ENCODE measurements at places on chromosomes 11 and 22.
A peak's percentile ranks its signal among the peaks of the same experiment; 100 is the strongest.

GRCh38 chr11:15871904-15872626 lies 484.3 kb downstream of the SOX6 start:
- DNase-seq: no peak

- peak; percentile 61 for DNase-seq
Observed at GRCh38 chr11:84384731-84385130, 1098.6 kb upstream of the CCDC90B start.

GRCh38 chr11:48055292-48056132 lies 75.2 kb downstream of the PTPRJ start:
- peak; percentile 24 for DNase-seq

GRCh38 chr11:45607995-45608394 lies 57.4 kb downstream of the CHST1 start:
- DNase-seq: no peak

- DNase-seq: peak; percentile 43
Observed at GRCh38 chr11:71433648-71434450, 14.3 kb downstream of the DHCR7 start.

DNA sequence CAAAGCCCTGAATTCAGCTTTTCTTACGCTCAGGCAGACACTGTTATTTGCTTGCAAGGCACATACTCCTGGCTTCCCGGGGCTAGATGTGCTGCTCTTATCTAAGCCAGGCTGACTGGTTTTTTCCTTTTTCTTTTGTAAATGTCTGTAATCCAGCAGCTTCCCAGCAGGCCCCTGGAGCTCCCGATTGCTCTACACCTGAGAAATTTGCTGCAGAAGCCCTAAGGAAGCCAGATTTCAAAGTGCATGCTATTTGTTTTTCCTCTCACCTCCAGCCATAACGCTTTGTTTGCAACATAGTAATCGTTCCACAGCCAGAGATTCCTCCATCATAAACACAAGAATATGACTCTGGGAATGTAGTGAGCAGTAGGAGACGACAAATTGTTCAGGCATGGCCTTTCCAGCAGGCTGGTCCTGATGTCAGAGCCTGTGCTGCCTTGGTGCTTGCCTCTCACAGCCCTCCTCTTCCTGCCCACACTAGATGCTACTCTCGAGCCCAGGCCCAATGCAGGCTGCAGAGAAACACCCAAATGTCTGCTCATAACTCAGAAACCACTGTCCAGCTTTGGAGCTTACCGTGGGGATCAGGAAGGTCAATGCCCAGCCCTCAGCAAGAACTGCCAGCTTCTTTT lies 54.7 kb upstream of the SLC6A5 start:
- DNase-seq: no peak

DNA sequence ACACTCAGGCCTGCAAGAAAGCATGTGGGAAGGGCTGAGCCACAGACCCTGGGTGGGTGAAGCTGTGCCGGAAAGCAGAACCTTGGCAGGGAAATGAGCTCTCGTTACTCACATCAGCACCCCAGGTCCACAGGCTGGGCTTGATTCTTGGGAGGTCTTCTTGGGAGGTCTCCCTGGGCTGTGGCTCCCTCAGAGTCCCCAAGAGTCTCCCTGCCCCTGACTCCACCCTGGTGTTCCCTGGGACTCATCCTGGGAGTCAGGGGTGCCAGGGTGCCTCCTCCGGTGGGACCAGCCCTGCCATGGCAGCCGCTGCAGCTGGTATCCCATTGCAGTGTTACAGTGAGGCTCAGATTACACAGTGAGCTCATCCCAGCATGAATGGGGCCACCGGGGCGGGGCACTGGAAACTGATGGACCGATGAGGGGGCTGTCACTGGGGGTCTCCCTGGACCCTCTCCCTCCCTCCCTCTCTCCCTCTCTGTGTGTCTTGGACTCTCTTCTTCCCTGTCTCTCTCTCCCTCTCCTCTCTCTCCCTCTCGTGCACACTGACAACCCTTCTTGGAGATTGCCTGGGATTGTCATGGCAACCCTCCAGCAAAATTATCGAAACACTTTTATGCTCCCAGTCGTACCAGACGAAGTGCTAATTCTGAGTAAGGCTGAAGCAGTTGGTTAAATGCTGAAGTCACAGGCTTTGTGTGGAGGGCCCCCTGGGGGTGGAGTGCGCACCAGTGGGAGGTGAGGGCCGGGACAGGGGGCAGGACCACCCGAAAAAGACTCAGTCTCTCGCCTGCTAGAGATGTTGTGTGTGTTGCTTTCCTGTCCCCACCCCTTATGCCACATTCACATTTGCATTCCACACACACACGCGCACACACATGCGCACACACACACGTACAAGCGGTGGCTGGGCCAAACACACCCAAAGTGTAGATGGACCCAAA lies 8.6 kb upstream of the C11orf96 start:
- no peak for DNase-seq

DNA sequence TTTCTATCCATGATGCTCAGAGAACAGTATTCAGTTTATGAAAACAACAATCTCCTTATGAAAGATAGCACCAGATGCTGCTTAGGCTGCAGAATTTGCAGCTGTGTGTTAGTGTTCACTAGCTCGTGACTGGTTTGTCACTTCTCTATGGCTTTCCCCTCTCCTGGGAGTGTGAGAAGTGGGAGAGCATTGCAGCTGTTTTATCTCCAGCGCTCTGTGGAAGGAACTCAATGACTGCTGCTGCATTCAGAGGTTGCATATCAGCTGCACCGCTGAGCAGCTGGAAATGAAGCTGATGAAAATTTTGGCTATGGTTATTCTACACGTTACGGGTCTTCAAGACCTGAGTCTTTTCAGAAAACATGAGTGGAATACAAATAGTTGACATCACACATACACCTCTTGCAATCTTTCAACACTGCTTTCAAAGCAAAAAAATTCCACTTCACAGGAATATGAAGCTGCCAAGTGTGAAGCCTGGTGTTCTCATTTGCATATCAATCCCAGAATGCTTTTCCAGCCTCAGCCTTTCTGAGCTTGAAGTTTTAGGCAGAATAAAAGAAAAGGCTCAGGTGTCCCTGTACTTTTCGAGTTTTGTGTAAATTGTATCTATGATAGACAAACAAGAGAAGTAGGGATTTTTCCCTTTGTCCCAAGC lies 149.3 kb upstream of the DDI1 start:
- no peak for DNase-seq

GRCh38 chr22:28910569-28911303 lies 27.4 kb downstream of the ZNRF3 start:
- DNase-seq: no peak

- peak; percentile 93 for DNase-seq
Observed at GRCh38 chr11:1307163-1307870, 2.1 kb downstream of the TOLLIP start.

DNA sequence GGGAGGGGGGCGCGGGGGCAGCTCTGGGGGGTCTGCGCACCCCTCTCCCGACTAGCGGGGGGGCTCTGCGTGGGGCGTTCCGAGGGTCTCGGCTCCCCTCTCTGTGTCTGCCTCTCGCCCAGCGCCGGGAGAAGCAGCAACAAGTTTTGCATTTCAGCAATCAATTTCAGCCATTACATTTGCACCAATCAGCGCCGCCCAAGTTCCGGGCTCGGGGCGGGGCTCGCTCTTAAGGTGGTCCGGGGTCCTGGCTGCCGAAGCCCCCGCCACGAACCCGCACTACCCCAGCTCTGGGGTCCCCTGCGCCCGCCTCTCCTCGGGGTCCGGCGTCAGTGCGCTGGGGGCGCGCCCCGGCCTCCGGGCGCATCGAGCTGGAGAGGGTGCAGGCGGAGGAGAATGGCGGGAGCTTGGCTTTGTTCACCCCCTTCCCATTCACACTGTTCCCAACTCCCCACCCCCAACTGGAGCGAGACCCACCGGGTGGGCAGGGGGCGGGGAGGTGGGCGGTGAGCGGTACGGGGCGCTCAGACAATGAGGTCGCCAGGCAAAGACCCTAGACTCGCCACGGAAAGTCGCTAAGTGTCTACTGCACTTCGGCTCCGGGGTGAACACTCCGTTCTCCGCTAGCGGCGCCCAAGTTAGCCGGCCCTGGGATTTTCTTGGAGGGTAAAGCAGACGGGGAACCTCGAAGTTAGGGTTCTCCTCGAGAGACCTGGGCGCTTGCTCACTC lies at the start of gene MN1:
Gene MN1, minus strand, starts transcription at position 141 of the 730 bp plus-strand sequence. CDS start 1,213 bp downstream, outside the sequence.
- DNase-seq: peak; percentile 73

DNA sequence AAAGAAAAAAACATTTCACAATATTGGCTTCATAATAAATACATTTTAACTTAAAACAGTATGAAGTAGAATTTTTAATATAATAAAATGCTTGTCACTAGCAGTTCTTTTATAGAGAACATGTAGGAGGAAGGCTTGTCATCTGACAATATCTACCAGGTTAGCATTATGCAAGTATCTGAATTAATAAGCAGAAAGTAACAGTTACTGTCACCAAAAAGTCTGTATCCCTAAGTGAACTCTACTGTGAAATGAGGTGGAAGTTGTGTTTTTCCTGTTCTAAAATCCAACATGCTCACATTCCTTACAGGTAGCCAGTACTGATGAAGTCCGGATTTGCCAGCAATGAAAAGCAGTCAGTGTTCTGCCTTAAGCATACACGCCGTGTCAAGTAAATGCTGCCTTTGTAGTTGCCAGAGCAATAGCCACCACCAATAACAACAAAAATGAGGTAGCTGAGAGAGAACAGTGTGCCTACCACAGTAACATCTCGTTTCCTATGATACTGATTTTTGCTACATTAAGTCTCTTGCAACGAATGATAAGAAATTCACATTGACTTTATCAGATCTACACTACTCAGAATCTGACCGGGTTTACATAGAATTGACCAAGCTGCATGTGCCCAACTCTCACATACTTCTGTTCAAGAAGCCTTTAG lies 95.5 kb downstream of the SIK3 start:
- DNase-seq: no peak

DNA sequence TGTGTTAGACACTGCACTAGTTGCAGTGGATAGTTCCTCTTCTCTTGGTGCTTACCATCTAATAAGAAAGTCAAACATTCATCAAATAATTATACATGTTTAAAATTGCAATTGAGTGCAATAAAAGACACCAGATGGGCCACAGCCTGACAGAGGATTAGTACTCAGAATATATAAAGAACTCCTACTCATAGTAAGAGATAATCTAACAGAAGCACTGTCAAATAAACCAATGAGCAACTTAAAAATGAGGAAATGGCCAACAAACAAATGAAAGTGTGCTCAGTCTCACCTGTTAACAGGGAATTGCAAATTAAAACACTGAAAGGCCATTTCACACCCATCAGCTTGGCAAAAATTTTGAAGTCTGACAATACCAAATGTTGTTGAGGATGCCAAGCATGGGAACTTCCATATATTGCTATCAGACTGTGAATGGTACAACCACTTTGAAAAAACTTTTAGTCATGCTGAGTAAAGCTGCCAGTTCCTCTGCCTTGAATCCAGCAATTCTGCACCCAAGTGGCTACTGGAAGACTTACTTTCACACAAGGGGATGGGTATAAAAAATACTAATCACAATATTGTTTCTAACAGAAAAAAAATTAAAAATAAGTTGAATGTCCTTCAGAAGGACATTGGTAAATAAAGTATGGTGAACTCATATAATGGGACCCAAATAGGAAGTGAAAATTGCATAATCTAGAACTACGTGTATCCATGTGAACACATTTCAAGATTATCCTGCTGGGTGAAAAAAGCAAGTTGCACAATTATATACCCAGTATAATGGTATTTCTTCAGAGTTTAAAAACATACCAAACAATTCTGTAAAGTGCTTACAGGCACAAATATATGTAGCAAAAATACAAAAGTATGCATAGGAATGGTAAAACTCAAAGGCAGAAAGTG lies 41.4 kb upstream of the CREB3L1 start:
- peak; percentile 55 for DNase-seq

DNA sequence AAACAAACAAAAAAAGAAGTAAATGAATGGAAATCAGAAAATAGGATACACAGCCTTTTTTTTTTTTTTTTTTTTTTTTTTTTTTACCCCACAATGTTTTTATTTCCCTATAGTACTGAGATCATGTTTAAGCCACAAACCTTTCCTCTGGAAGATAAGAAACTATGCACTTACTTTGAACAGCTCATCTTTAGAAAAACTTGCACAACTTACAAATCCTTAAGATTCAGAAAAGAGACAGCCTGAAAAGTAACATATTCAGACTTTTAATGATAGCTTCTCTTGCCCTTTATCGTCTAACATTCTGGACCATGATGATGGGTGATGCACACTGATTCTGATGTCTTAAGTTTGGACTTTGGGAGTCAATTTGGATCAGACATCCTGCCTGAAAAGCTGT lies 80.3 kb downstream of the TNRC6B start:
- DNase-seq: peak; percentile 11

- peak; percentile 39 for DNase-seq
Observed at GRCh38 chr11:23252426-23252825, 392.2 kb upstream of the CCDC179 start.

GRCh38 chr11:120442031-120442430 lies 69.5 kb upstream of the GRIK4 start:
- DNase-seq: no peak

- DNase-seq: no peak
Observed at GRCh38 chr11:44611088-44611487, 45.6 kb downstream of the CD82 start.

GRCh38 chr22:24695060-24695459 lies 79.5 kb downstream of the PIWIL3 start:
- no peak for DNase-seq

DNA sequence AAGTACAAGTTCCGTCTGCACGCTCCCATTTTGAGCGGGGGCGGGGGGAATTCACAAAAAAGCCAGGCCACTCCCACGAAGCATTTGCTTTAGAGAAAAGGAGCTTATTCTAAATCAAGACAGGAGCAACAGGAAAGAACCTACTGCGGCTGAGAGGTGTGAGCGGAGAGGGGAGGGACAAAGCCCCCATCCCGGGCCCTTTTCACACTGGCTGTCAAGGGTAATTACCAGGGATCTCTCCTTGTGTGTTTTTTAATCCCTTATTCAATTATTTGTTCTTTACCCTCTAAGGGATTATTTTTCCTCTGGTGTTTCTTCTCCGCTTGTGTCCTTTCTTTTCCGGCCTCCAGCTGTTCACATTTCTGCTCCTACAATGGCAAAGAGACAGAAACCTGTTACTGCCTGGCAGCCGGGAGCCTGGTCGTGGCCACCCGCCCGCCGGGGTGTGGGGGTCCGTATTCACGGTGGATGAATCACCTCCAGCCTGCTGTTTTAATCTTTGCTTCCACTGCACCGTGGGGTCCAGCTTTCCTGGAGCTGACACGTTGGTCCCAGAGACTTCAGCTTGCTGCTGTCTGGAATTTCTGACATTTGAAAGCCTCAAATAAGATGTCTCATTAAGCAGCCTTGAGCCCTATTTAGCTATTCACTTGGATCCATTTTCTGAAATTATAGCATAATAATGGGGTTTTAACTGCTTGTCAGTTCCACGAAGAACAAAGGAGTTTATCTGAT lies 61.4 kb upstream of the FADD start:
- DNase-seq: no peak

DNA sequence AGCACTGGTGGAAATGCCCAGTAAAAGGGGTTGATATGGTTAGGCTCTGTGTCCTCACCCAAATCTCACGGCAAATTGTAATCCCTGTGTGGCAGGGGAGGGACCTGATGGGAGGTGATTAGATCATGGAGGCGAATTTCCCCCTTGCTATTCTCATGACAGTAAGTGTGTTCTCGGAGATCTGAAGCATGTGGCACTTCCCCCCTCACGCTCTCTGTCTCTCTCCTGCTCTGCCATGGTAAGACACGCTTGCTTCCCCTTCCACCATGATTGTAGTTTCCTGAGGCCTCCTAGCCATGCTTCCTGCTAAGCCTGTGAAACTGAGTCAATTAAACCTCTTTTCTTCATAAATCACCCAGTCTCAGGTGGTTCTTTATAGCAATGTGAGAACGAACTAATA lies 37.4 kb downstream of the PACSIN2 start:
- DNase-seq: no peak

- peak; percentile 40 for DNase-seq
Observed at GRCh38 chr11:121814962-121815361, 301.1 kb downstream of the BLID start.
